ENCODE measurements at places on chromosomes 6 and 20.
A peak's percentile ranks its signal among the peaks of the same experiment; 100 is the strongest.

DNA sequence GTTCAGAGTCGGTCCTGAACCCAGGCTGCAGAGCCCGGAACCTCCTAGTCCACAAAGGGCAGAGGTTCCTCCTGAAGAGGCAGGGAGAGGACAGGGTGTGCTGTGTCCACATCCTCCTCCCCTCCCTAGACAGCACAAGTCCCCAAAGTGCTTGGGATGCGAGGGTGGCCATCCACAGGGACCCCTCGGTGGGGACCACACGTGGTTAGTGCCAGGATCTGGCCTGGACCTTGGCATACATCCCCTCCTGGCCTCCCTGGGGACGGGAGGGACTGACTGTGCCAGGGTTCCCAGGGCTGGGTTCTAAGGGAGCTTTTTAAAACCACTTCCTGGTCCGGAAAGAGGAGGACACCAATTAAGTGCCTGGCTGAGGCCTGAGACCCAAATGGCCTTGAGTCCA is 63.2 kb downstream of the CTCFL start:
- no peak for DNase-seq

DNA sequence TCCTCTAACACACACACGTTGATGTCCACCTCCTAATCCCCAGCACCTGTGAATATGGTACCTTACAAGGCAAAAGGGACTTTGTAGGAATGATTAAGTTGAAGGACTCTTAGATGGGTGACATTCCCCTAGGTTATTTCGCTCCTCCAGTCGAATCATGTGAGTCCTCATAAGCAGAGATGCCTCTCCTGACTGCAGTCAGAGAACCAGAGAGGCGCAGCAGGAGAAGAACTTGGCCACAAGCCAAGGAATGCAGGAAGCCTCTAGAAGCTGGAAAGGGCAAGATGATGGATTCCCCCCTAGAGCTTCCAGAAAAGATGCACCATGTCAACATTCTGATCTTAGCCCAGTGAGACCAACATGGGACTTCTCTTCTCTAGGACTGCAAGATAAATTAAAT is 133.1 kb upstream of the PTPRT start:
- no peak for DNase-seq

GRCh38 chr6:147950623-147950987 is 392.0 kb upstream of the SASH1 start:
- no peak for DNase-seq

- no peak for DNase-seq
Observed at GRCh38 chr20:50280851-50281655, 90.4 kb downstream of the CEBPB start.

DNA sequence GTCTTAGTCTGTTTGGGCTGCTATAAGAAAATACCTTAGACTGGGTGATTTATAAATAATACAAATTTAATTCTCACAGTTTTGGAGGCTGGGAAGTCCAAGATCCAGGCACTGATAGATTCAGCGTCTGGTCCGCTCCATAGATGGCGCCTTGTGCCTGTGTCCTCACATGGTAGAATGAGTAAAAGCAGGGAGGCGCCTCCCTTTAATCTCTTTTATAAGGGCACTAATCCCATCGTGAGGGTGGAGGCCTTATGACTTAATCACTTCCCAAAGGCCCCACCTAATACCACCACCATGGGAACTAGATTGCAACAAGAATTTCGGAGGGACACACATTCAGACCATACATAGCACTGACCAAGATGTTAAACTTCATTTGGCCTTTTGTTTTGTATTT is 91.2 kb upstream of the TMEM181 start:
- DNase-seq, result no peak

GRCh38 chr20:1998715-1999114 is 4.9 kb upstream of the PDYN start:
- no peak for DNase-seq

GRCh38 chr6:151412909-151413308 is 21.6 kb upstream of the ZBTB2 start:
- no peak for DNase-seq

- no peak for DNase-seq
Observed at GRCh38 chr6:169958510-169958909, 207.1 kb downstream of the ERMARD start.

DNA sequence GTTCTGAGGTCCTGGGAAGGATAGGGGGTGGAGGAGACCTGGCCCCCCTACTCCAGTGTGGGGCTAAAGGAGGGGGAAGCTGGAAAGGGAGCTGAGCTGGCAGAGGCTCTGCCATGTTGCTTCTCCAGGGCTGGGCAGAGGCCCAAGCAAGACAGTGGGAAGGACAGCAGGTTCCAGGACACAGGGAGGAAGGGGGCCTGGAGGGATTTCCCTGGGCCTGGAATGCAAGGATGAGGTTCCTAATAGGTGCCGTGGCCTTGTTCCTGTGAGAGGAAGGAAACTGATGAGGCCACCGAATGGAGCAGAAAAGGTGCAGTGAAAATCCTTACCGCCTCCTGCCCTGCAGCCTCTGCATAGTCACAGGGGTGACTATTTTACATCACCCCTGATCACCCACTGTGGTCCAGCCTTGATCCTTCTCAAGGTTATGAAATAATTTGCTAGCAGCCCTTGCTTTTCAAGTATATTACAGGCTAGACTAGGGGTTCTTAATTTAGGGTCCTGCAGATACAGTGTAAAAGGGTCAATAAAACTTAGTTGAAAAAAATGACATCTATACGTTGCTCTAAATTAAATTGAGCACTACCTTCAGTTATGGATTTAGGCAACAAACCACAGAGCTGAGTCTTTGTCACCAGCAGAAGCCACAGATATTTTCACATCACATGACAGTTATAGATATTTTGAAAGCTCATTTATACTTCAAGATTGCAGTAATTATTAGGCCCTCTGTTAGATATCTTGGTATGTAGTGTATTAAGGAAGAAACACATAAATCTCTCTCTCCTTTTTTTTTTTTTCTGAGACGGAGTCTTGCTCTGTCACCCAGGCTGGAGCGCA is 45.7 kb upstream of the RNF24 start:
- DNase-seq, result no peak

DNA sequence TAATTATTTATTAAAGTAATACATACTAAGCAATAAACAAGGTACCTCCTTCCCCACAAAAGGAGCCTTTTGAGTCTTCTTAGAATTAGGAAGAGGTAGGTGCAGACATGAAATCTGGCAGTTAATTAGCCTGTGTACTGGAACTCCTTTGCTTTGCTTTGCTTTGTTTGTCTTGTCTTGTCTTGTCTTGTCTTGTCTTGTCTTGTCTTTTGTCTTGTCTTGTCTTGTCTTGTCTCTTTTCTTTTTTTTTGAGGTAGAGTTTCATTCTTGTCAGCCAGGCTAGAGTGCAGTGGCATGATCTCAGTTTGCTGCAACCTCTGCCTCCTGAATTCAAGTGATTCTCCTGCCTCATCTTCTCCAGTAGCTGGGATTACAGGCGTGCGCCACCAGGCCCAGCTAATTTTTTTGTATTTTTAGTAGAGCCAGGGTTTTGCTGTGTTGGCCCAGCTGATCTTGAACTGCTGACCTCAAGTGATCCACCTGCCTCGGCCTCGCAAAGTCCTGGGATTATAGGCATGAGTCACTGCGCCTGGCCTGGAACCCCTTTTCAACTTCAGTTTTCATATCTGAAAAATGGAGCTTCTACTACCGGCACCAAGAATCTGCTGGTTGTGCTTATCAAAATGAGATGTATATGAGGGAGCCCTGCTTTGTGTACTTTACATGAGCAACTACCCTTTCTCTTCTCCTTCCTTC is 301.2 kb downstream of the CDKAL1 start:
- DNase-seq, result no peak

- DNase-seq, result no peak
Observed at GRCh38 chr6:118875672-118876071, 18.3 kb upstream of the ASF1A start.

DNA sequence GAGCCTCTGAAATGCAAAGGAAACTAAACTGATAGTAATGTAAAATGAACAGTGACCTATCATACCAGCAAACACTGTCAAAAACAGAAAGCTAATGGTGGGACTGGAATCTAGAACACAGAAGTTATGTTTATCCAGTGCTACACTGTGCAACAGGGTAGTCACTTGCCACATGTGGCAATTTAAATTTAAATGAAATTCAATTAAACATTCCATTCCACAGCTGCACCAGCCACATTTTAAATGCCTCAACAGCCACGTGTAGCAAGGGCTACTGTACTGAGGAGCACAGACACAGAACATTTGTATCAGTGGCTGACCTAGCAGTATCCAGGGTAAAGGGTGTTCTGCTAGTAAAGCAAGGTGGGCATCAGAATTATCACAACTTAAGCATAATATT is 5.6 kb upstream of the POLR1H start:
- DNase-seq, result no peak

DNA sequence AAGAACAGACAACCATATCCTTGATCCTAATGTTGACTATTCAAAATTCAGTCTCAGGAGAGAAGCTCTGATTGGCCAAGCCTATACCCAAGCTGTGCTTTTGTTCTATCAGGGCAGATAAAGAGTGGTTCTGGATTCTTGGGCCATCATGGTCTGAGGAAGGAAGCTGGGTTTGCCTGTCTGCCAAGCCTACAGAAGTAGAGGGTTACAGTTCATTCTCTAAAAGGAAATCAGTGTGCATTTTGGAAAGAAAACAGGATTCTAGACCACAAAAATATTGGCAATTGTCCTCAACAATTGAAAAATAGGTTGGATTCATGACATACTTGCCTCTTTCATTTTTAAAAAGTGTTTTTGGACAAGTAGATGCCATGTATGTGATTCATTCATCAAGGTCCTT is 145.4 kb upstream of the BMP2 start:
- no peak for DNase-seq

DNA sequence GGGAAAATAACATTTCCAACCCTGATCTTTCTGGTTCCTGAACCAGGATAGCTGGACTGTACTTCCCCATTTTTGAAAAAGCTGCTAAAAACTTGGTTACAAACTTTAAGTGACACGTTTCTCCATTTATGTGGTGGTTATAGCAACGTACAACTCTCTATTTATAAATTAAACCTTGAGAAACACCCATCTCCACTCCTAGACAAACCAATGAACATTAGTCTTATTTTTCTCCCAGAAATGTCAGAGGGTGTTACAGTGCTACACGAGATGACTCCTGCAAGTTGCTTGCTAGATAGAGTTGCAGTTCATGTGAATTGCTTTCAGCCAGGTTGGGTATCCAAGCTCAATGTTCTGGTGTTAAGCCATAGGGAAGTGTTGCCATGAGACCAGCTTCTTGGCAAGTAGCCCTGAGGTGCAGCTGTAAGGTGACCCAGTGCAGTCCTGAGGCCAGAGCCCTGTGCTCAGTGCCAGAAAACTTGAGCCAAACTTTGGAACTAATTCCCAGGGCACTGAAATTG is 51.3 kb upstream of the REV3L start:
- DNase-seq, result peak; percentile 27

- DNase-seq, result no peak
Observed at GRCh38 chr20:35347011-35347410, 54.8 kb upstream of the FAM83C start.

GRCh38 chr6:112362027-112362795 is 15.1 kb downstream of the RFPL4B start:
- no peak for DNase-seq

DNA sequence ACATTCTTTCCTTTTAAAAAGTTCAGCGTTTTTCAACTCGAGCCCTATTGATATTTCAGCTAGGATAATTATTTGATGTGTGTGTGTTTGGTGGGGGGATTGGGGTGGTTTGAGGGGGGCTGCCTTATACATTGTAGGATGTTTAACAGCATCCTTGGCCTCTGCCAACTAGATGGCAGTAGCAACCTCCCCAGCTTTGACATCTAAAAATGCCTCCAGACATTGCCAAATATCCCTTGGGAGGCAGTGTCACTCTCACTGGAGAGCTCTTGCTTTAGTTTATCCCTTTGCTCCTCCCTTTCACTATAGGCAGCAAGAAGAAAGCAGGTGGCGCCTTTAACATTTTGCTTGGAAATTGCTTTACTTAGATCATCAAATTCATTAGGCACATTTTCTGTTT is 14.6 kb upstream of the TP53TG5 start:
- DNase-seq, result no peak

DNA sequence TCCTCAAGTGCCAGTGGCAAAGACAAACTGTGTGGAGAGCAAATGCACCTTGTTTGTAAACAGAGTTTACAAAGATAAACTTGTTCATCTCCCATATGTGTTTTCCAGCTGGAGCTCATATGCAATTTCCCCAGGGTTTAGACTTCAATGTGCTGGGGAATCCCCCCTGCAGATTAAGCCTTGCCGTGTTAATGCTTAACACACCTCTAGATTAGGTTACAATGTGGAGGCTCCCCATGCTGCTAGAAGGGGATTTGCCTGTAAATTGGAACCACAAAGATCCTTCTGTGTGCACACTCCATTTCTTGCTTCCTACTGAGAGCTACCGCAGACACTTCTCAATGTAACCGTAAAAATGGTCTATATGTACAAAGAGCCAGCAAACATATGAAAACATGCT is 263.1 kb downstream of the TBX18 start:
- DNase-seq, result no peak

DNA sequence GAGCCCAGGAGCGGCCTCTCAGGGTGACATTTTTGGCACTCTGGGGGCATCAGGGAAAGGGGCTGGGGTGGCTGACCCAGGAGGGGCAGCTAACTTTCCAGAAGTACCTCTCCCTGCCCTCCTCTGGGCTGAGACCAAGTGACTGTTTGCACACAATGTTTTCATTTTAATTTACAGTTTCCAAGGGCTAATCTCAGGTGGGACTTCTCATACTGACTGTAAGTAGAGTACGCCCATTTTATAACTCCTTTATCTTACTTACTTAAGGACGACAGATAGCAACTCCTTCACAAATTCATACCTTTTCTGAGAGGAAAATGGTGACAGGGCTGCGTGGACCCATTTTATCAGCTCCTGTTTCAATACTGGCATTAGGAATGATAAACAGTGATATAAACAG is 172.9 kb upstream of the EXOC2 start:
- no peak for DNase-seq

GRCh38 chr6:82062219-82062618 is 185.3 kb downstream of the IBTK start:
- DNase-seq, result no peak

DNA sequence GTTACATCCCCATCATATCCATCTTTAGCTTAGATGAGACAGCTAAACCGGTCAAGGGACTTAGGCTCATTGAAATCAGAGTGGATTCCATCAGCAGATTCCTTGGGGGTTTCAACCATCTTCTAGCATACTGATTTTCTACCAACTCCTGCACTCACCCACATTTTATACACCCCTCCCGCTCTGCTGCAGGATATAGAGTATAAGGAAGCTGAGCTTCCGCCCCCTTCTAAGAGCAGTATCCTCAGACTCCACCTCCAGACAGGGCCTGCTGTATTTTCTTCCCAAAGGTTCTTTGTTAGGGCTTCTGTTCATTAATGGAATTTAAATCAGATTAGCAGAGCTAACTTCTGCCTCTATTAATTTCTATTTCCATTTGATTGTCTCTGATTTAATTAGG is 9.9 kb upstream of the NHLRC1 start:
- DNase-seq, result no peak

DNA sequence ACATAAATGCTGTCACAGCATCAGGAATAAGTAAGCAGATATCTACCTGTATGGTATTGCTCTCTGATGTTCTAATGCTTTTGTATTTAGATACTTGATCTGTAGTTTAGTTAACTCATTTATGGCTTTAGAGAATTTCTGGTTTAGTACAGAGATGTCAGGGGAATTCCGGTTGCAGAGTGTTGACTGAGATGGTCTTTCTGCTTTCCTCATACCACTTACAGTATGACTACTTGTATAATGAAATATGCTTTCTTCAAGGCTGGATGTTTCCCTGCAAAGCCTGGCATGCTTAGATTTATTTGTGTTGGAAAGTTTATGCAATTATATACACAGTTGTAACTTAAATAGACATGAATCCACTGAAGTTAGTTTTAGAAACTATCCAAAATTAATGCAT is 278.4 kb downstream of the CDH26 start:
- no peak for DNase-seq
